GM12891 (cell line): ENCODE measurements at places on chromosomes 16 and 17.
A peak's percentile ranks its signal among the peaks of the same experiment; 100 is the strongest.

DNA sequence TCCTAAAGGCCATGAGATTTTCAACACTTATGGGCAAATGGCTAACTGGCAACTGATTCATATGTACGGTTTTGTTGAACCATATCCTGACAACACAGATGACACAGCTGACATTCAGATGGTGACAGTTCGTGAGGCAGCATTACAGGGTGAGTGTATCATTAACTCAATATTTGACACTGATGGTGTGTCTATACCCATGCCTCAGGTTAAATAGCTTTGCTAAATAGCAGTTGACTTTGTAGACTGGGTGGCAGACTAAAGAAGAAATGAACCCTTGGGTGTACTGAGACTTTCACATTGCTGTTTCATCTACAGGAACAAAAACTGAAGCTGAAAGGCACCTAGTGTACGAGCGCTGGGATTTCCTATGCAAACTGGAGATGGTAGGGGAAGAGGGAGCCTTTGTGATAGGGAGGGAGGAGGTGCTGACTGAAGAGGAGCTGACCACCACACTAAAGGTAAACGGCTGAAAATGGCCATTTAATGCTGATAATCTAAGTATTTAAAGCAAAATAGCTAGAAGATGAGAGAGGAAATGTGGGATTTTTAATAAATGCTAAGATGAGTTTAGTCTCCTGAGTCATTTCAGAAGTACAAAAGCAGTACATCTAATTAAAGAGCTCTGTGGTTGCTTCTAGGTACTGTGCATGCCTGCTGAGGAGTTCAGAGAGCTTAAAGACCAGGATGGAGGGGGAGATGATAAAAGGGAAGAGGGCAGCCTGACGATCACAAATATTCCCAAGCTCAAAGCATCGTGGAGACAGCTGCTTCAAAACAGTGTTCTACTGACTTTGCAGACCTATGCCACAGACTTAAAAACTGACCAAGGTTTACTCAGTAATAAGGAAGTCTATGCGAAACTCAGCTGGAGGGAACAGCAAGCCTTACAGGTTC lies 3.0 kb downstream of the SETD6 start:
- no peak for DNase-seq

- DNase-seq = no peak
Measured at GRCh38 chr17:44144966-44145739, 3.4 kb downstream of the HROB start.

DNA sequence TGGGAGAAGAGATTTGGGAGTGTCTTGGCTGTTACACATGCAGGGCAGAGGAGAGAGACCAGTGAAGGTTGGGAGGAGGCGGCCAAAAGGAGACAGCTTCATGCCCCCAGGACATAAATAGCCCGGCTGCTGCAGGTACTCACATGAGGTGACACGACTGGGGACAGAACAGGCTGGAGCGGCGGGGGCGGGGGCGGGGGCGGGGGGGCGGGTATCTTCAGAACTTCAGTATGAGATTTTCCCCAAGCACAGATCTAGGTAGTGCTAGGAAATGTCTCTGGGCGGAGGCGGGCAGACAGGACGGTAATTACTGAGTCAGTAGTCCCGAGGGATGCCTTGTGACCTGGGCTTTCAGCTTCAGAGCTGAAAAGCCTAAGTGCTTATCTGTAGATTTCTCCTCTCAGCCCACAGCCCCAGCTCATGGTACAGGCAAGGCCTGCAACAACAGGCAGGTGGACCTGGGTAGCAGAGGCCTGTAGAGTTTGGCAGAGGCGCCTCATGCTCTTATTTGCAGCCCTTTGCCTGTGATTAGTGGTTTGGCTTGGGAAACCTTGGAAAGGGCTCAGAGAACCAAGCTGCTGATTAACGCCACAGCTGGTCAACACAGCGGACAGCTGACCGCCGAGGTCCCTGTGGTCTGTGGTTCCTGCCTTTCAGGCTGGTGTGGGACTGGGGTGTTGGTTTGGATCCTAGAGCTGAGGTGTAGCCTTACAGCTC lies 24.5 kb downstream of the UNK start:
- peak; percentile 30 for DNase-seq

DNA sequence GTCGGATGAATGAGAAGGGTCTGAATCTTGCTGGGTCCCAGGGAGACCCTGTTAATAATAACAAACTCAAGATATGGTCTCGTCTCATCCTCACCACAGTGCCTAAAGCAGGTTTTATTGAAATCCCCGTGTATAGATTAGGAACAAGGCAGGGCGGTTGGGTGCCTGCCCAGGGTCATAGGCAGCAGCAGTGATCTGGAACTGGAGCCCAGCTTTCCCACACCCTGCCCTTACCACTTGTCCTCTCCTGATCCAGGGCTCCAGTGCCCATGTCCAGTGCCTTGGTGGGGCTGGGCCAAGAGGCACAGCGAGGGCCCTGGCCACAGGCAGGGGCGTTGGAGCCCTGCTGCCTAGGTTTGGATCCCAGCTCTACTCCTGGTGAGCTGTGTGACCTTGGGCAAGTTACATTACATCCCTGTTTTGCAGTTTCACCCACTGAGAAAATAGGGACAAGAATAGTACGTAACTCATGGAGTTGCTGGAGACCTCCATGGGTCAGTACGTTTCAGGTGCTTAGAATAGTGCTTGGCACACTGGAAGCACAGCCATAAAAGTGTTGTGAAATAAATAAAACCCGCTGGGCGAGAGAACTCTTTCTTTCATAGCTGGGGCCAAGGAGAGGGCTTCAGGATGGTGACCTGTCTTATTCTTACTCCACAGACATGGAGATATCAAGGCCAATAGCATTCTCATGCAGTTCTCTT lies 13.9 kb downstream of the SOCS3 start:
- no peak for DNase-seq

- no peak for DNase-seq
Measured at GRCh38 chr16:12917653-12918052, 16.3 kb downstream of the SHISA9 start.

DNA sequence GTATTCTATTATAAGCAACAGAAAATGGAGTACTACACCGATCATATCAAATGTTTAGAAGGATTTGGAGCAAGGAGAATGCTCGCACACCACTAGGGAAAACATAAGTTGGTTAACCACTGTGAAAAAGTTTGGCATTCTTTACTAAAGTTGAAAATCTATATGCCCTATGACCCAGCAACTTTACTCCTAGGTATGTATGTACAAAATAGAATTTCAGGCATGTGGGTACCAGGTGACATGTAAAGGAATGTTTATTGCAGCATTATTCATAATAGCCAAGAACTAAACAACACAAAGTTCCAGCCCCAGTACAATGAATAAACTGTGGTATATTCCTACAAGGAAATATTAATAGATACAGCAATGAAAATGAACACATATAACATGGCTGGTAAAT lies 5.8 kb upstream of the HBZ start:
- no peak for DNase-seq

- no peak for DNase-seq
Measured at GRCh38 chr16:67105881-67106280, 3.9 kb upstream of the PHAF1 start.

- no peak for DNase-seq
Measured at GRCh38 chr16:85461022-85461813, 151.9 kb upstream of the GSE1 start.

DNA sequence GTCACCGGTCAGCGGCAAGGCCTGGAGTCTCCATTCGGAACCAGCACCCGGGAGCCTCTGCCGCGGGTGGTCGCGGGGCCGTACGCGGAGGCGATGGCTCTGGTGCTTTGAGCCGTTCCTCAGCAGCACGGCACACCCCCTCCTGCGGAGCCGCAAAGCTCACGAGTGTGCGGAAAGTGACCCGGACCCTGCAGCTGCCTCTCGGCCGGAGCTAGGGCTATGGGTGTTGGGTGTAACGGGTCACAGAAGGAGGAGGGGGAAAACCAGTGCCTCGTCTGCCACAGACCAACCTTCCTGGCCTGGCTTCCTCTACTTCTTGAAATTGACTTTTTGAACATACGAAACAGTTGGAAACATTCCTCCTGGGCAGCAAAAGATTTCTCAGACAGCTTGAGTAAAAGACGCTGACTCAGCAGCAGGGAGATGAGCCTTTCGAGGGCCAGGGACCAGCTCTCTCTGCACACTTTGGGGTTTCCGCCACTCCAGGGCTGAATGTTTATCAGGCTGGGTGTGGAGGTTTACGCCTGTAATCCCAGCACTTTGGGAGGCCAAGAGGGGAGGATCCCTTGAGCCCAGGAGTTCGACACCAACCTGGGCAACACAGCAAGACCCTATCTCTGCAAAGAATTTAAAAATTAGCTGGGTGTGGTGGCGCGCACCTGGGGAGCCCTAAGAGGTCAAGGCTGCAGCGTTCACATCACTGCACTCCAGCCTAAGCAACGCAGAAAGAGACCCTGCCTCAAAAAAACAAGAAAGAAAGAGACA lies 26.4 kb upstream of the PITPNA start:
- DNase-seq = no peak

GRCh38 chr17:73841431-73842060 lies 197.3 kb upstream of the SDK2 start:
- DNase-seq = no peak

GRCh38 chr16:4917117-4917516 lies 19.8 kb downstream of the PPL start:
- no peak for DNase-seq

DNA sequence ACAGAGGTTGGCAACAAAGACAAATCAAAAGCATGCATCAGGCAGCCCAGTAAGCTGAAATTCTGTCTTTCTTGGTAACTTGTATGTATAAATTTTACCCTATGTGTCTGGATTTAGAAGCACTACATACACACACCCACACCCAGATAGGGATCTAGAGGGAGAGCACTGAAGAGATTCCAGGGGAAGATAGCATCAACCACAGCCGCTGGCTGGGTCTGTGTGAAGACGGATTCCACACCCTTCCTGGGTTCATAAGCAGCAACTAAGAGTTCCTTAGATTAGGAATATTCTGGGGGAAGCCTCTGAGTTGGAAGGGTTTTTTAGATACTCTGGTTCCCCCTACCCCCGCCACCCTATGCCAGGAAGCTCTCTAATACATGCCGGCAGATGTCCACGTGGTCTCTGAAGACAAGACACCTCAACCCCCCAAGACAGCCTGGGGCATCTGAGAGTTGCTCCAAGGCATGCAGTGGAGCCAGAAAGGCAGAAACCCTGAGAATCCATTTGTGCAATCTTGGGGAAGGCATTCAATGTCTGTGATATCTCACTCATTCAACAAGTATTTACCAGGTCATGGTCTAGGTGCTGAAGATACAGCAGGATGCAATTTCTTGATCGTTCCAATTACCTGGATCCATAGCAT lies 86.4 kb downstream of the NOG start:
- no peak for DNase-seq

- no peak for DNase-seq
Measured at GRCh38 chr17:8225813-8226535, 15.6 kb upstream of the AURKB start.

GRCh38 chr17:17729620-17730249 lies 48.5 kb downstream of the RAI1 start:
- no peak for DNase-seq

- no peak for DNase-seq
Measured at GRCh38 chr17:27562777-27563455, 68.1 kb upstream of the LGALS9 start.

DNA sequence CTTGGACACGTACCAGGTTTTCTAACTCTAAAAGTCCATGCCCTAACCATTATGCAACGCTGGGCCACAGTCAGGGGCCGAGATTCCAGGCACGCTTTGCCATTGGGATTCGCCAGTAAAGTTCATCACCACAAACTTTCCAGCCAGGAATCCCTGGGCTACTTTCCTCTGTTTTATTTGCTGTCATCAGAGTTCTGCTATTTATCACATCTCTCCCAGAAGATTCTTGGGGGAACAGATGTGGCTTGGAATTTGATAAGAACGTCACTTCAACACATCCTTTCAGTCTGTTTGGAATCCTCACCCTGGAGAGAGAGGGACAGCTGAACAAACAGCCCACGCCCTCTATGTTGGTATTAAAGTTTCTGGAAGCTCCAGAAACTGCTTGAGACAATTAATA lies 109.6 kb upstream of the CACNG3 start:
- DNase-seq = no peak

DNA sequence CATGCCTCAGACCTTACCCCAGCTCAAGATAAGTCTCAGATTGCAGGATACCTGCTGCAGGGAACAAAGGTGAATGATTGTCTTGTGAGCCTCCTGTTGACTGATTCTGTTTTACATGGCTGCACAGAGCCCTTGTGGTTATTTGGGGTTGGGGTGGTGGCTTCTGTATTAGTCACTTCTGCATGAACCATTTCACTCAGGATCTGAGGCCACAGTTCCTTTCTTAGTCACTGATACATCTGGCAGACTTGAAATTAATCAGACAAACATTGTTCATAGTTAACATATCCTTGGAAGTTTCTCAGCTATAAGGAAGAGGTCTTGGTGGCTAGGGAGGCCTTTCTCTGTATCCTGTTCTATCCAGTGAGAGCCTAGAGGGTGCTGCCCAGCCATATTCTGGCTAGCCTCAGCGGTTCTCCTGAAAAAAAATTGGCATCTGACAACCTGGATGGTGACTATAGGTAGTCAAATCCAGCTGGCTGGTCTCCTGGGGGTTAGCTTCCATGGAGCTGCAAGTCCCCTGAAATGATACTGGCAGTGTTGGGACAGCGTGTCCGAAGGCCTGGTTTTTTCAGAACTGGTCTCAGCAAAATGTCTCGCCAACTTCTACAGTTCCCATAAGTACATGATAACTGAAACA lies 8.4 kb upstream of the PLK1 start:
- no peak for DNase-seq

GRCh38 chr17:71964559-71964958 lies 156.3 kb upstream of the SOX9 start:
- DNase-seq = no peak

- DNase-seq = no peak
Measured at GRCh38 chr16:56909527-56909979, 22.4 kb upstream of the HERPUD1 start.

DNA sequence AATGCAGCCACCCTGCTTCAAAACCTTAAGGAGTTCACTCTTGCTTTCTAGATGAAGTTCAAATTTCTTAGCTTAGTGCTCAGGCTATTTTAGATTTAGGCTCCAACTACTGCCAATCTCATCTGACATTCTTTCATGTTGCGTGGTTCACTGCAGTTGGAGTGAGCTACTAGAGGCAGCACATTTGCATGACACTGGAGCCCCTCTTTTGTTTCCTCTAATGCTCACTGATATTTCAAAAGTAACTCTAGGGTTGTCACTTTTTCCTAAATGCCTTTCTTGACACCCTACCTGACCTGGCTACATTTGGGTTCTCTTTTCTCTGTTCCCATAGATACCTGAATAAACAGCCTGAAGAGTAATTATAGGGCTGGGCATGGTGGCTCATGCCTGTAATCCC lies 586.5 kb upstream of the GOT2 start:
- no peak for DNase-seq

DNA sequence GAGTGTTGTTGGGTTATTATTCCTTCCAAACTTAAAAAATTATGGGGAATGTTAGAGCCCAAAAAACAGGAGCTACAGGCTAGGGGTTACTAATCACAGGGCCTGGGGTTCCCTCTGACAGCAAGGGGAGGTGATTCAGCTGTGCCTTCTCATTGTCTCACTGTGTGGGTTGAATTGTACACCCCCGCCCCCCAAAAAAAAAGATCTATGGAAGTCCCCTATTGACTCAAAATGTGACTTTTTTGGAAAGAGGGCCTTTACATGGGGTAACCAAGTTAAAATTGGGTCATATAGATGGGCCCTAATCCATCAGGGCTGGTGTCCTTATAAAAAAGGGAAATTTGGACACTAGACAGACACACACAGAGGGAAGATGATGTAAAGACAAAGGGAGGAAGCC lies 190.2 kb downstream of the SOX9 start:
- no peak for DNase-seq
